Stimulated activated CD4-positive, alpha-beta T cell treated with anti-CD3 and anti-CD28 coated beads, Interleukin-15, amount 100 ng/mL, for 1 hour (primary cell): ENCODE measurements at places on chromosomes 4 and X.

DNA sequence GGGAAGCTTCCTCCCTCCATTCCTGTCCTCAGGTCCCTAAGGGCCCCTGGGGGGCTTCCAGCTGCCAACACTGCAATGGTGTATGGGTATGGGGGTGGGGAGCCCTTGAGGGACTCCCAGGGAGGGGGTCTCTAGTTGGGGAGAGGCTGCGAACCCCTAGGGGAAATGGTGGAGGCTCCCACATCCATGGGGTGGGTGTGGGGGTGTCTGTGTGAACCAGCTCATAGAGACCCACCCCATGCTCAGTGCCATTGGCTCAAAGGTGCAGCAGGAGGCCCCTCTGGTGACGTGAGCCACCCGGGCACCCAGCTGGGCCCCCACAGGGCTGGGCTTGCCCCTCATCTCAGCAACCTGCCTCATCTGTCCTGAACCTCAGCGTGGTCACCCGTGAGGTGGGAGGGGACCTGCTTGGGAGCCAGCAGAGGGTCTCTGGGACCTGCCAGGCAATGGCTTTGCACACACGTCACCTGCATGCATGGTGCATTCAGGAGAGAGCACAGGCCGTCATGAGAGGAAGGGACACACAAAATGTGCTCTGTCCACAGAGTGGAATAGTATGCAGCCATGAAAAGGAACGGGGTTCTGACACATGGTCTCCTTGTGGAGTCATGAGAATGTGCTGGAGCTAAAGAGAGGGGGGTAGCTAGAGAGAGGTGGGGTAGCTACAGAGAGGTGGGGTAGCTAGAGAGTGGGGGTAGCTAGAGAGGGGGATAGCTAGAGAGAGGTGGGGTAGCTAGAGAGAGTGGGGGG lies 22.7 kb upstream of the PLCXD1 start:
- DNase-seq, result no peak

DNA sequence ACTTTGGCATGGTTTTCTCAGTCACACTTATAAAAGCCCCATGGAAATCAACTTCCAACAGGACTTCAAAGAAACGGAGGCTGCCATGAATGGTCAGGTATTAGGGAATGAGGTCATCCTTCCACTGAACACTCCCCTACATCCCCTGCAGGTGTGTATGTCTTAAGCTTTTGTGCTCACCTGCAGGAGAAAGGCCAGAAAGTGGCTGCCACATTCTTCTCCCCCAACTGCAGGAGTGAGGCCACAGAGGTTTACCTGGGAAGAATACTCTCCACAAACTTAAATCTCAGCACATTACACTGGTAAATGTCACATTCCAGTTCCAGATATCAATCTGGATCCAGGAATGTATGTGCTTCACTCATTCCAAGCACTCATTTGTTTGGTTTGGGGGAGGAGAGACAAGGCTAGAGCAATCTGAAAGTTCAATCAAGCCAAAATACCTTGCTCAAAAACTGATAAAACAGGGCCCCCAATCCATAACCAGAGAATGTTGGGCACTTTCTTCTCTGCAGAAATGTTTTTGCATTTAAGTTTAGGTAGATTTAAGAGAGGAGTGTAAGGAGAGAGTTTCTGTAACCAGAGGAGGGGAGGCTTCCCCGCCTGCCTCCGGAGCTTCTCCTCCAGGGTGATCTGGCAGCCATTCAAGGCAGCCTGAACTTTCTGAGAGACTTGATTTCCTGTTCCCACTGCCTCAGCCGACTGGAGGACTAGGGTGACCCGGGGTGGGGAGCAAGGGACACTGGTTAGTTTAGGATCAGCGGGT lies 15.4 kb downstream of the FAM9C start:
- no peak for DNase-seq

DNA sequence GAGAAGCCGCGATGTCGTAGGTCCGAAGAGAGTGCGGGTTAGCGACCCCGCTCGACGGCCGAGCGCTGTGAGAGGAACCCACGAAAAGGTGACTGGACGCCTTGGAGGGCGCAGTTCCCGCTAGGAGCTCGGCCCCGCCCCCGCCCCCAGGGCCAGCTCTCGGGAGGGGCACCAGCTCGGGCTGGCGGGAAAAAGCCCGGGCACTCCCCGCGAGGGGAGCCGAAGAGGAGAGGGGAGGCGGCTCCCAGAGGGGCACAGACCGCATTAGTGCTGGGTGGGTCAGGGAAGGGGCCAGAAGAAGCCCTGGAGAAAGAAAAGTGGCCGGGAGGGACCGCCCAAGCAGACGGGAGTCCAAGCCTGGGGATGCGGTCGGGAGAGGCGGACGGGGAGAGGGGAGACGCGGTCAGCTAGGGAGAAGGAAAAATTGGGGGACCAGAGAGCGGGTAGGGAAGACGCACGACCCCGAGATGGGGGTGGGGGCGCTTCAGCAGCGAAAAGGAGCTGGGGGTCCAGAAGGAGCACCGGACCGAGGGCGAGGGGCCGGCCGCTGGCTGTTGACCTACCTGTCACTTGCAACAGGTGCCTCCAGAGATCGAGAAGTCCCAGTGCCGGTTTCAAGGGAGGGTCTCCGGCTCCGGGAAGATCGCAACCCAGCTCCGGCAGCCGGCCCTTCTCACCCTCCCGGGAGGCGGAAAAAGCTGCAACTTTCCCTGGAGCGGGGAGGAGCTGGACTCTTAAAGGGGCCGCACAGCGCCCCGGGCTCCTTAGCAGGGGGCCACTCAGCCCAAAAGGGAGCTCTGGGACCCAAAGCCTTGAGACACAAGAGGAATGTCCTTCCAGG lies at the start of gene SYTL4:
SYTL4 (minus strand) TSS at position 681 of the 841 bp plus-strand sequence. CDS start 30,084 bp downstream, outside the sequence.
- no peak for DNase-seq

GRCh38 chr4:11397819-11398610 lies 30.7 kb downstream of the HS3ST1 start:
- DNase-seq, result no peak

GRCh38 chrX:13666836-13667235 lies 13.9 kb downstream of the TCEANC start:
- no peak for DNase-seq

DNA sequence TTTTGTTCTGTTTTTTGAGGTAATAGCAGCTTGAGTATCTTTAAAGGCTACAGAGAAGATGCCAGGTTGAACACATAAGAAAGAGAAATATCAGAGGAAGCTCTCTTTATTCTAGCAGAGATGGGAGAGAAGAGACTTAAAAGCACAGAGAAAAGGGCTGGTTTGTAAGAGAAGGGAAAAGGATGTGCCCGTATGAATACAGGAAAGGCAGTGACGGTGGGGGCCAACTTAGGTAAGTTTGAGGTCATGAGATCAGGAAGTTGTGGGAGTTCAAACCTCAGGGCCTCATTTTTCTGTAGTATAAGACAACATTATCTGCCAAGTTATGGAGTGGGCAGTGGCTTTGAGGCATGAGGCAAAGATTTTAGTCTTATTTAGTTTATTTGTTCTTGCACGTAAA lies 121.3 kb upstream of the S100G start:
- no peak for DNase-seq

GRCh38 chr4:143399113-143399949 lies 62.7 kb downstream of the GAB1 start:
- no peak for DNase-seq

DNA sequence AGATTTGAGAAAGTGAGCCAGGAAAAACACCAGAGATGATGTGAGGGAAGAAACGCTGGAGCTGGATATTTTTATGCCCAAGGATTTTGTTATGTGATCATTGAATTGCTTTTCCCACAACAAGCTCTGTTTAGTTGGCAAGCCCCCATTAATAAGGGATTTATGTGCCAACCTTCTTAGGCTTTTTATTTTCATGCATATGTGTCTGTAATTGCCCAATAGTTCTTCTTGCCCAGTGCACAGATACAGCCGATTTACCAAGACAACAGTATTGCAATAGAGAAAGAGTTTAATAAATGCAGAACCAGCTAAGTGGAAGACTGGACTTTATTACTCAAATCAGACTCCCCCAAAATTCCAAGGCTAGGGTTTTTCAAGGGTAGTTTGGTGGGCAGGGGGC lies 57.7 kb downstream of the TRIM2 start:
- no peak for DNase-seq

GRCh38 chr4:4610672-4611071 lies 68.8 kb upstream of the STX18 start:
- no peak for DNase-seq

- no peak for DNase-seq
These were observed 98.9 kb upstream of the NPFFR2 start for GRCh38 chr4:71932941-71933340.

GRCh38 chr4:649751-650310 lies 24.2 kb downstream of the ATP5ME start:
- no peak for DNase-seq

GRCh38 chr4:94262163-94263016 lies 54.7 kb downstream of the SMARCAD1 start:
- DNase-seq, result no peak

GRCh38 chr4:4880492-4880891 lies 21.0 kb downstream of the MSX1 start:
- no peak for DNase-seq

DNA sequence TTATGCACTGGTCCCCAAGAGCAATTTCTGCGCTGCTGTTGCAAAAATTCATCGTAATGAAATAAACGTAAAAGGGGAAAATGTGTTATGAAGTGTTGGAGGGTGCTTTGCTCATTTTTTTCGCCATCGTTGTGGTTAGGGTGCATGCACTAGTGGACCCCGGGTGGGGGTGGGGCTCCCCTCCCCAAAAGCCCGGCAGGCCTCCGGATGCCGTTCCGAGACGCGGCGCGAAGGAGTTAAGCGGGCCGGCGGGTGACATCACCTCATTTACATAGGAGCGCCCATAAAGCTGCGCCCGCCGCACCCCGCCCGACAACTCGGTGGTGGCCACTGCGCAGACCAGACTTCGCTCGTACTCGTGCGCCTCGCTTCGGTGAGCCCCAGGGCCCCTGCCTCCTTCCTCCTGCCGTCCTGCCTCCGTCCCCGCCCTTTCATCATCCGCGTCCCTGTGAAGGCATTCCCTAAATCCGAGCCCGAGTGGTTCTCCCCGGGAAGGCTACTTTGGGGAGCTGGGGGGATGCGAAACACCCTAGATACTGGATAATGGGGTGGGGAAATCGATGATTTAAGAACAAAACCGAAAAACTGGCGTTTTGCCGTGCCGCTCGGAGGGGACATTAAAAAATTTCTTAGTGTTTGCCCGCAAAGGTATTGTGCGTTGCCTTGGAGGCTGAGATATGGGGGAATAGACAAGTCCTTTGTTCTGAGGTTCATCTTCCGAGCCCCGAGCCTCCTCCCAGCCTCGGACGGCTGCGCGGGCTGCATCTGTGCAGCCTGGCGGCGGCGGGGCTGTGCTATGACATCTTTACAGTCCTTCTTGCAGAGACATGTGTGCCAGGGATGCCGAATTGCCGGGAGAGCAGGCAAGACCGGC lies at the start of gene TMSB4X:
TMSB4X (plus strand) TSS at position 315 of the 874 bp plus-strand sequence.
- peak; percentile 72 for DNase-seq

DNA sequence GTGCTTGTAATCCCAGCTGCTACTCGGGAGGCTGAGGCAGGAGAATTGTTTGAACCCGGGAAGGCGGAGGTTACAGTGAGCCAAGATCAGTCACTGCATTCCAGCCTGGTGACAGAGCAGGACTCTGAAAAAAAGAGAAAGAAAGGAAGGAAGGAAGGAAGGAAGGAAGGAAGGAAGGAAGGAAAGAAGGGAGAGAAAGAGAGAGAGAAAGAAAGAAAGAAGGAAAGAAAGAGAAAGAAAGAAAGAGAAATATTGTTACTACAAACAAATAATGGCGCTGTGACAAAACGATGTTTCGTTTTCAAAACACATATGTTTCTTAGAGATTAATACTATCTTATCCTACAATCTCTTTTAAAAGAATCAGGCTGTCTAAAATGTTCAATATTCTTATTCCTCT lies 42.1 kb upstream of the CCDC160 start:
- no peak for DNase-seq

- no peak for DNase-seq
These were observed 166.1 kb upstream of the NUDT6 start for GRCh38 chr4:123088501-123088900.

DNA sequence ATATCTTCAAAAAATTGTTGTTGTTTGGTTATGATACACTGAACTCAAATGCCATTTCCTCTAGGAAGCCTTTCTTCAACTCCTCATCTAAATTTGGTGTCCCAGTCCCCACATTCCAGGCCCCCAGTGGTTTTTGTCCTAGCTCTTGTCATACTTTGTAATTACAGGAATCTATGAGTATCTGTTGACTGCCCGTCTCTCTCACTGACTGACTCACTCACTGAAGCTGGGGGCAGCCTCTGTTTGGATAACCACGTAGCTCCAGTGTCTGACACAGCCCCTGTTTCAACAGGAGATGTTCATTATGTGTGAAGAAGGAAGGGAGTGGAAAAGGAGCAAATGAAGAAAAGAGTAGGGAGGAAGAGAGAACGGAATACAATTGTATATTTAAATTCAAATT lies 284.1 kb upstream of the TENM3 start:
- no peak for DNase-seq
